Naive thymus-derived CD4-positive, alpha-beta T cell (primary cell): ENCODE measurements at places on chromosomes 1 and 21. TPM values are rescaled to one million over a fixed set of nuclear protein-coding genes. Genes with fewer than 3 reads are reported as not detected.

DNA sequence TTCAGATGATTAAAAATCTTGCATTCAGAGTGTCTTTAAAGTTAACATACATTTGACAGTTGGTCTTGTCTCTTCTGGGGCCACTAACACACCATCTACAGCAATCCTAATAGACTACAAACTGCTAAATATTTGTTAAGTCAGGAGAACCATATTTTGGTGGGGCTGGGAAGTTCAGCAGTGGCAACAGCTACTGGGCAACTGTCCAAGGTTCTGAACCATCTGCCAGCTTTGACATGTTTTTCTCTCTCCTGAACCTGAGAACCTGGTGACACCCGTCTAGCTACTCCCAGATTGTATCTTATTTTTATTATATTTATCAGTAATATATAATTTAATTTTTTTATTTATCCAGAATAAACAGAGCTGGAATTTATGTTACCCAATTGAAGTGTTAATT, 199.0 kb upstream of the DPYD start:
- no peaks in the 10 kb centered on the region for H3K36me3 ChIP-seq
- H3K27me3 ChIP-seq: no peaks in the 10 kb centered on the region
- DNase-seq: no peak
- H3K4me1 ChIP-seq: no peaks in the 10 kb centered on the region
- no peak overlapping the region for H3K27ac ChIP-seq

- H3K27me3 ChIP-seq: no peaks in the 10 kb centered on the region
- DNase-seq: no peak
- no peaks in the 10 kb centered on the region for H3K36me3 ChIP-seq
- peaks cover 50% of the 10 kb centered on the region for H3K4me1 ChIP-seq
- H3K27ac ChIP-seq: peak overlapping the region; percentile 35
Observed at GRCh38 chr1:205805082-205805711, 7.8 kb downstream of the SLC41A1 start.

DNA sequence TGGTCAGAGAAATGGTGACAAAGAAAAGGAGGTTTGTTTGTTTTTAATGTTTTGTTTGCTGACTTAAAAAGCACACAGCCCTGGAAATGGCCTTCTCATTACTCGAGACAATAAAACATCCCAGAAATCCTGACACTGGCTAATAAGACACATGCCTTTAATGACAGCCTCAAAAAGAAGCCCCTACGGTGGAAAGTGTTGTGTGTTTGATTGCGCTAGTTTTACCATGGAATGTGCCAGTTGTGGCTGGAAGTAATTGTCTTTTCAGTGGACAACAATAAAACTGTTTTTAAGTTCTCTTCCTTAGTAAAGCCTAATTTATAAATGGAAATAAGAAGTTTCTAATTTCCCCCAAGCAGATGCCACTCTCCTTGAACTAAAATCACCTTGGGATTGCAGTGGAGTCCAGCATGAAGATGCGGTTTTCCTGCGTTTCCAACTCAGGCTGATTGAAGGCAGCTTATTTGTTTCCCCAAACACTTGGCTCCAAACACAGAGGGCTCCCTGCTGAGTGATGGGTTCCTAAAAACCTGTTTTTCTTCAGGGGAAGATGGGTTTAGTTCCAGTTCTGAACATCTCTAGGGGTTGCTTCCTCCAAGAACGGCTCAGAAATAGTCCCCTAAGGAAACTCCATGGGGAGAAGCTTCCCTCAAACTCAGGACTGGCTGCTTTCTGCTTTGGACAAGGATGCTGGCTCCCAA, 54.3 kb downstream of the CD247 start:
- no peak for DNase-seq
- H3K4me3 ChIP-seq: no peak overlapping the region
- H3K36me3 ChIP-seq: peaks cover 8% of the 10 kb centered on the region
- H3K27me3 ChIP-seq: no peaks in the 10 kb centered on the region
- peak overlapping the region; percentile 100 for H3K27ac ChIP-seq

- no peak overlapping the region for H3K4me3 ChIP-seq
- H3K4me1 ChIP-seq: no peaks in the 10 kb centered on the region
- no peak for DNase-seq
- H3K27ac ChIP-seq: no peak overlapping the region
- H3K36me3 ChIP-seq: no peaks in the 10 kb centered on the region
Observed at GRCh38 chr1:177209357-177209756, 38.6 kb downstream of the BRINP2 start.

DNA sequence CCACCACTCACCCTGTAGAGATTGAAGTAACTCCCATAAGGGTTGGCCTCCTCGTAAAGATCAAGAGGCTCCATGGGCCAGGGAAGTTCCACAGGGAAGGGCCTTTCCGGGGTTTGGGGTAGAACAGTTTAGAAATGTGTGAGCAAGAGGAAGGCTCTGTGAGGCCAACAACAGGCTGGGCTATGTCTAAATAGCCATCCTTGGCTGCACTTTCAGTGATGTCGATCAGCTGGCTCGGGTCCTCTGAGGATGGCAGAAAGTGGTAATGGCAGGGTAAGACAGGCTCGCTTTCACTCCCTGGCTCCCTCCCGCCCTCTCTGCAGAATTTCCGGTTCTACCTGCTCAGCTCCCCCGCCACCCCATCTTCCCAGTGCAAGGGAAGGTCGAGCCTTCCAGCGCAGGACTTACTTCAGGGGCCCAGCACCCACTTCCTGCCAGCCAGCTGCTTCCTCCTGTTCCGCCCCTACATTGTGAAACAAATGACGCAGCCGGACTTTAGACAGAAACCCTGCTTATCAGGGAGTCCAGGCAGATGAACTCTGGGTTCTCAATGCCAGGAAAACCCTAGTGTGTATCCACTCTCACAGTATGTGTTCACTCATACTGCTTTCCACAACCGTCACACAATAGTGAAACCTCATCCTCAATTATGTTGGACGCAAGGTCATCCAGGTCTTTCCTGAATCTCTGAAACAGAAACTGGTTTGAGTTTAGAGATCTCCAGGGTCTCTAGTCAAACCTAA, 7.3 kb downstream of the F11R start:
- peak; percentile 57 for DNase-seq
- no peaks in the 10 kb centered on the region for H3K27me3 ChIP-seq
- H3K36me3 ChIP-seq: no peaks in the 10 kb centered on the region
- H3K4me3 ChIP-seq: peak overlapping the region; percentile 57
- peak overlapping the region; percentile 73 for H3K27ac ChIP-seq

DNA sequence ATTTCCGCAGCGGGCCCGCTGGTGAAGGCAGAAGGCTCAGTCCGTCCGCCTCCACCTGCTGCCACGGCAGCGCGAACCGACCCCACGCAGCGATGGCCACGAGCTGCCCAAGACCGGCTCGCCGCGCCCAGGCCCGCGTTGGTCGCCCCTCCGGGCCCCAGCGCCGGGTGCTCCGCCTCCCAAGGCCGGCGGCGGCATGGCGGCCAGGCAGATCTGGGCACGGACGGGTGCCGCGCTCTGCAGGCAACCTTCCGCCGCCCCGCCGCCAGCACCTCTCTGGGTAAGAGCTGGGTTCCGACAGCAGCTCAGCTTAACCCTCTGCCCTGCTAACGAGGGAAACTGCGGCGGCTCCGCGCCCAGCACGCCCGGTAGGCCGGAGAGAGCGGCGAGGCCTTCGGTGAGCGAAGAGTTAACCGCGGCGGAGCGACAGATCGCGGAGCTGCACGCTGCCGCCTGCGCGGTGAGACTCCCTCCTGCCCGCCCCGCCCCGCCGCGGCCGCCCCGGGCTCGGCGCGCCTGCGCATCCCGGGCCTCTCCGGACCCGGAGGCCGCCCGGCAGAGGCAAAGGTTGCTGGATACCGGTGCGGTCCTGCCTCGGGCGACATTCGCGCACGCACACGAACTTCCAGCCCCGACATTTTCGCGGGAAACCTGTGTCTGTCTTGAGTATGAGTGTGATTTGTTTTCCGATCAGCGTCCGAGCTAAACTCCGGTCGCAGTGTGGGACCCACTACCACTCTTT, at the start of gene C1orf53:
TSS of gene C1orf53 (plus strand) at position 177 of the 742 bp plus-strand sequence. CDS start at position 197, 20 bp downstream.
- no peaks in the 10 kb centered on the region for H3K36me3 ChIP-seq
- peak within 1 kb of the TSS; percentile 50 for H3K27ac ChIP-seq
- DNase-seq: peak; percentile 75
- no peaks in the 10 kb centered on the region for H3K27me3 ChIP-seq
- peaks cover 4% of the 10 kb centered on the region for H3K4me1 ChIP-seq

- DNase-seq: no peak
- peaks cover 4% of the 10 kb centered on the region for H3K27me3 ChIP-seq
- H3K4me1 ChIP-seq: peaks cover 19% of the 10 kb centered on the region
- no peak overlapping the region for H3K4me3 ChIP-seq
Observed at GRCh38 chr1:6448749-6449631, 17.0 kb downstream of the TNFRSF25 start.

GRCh38 chr21:23101111-23101510, 2102.9 kb downstream of the NCAM2 start:
- no peak overlapping the region for H3K4me3 ChIP-seq
- H3K27me3 ChIP-seq: no peaks in the 10 kb centered on the region
- H3K36me3 ChIP-seq: no peaks in the 10 kb centered on the region
- no peak for DNase-seq

DNA sequence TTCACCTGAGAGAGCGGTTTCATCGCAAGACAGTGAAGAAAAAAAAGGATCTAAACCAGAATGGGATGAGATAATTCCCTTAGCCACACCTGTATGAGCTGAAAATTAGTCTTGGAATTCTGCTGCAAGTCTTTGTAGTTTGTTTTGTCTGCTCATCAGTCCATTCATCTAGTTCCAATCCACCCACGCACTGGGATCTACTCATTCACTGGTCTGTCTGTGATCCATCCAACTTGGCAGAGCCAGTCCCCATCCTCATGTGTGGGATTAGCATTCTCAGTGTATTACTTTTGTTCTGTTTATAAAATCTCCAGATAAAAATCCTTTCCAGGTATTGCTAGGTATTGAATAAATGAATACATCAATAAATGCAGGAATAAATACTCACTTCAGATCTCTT, 266.5 kb upstream of the USP24 start:
- no peaks in the 10 kb centered on the region for H3K4me1 ChIP-seq
- no peak overlapping the region for H3K4me3 ChIP-seq
- no peaks in the 10 kb centered on the region for H3K27me3 ChIP-seq
- DNase-seq: no peak

GRCh38 chr21:42308914-42309752, 6.1 kb downstream of the TFF3 start:
- peaks cover 8% of the 10 kb centered on the region for H3K4me1 ChIP-seq
- H3K27ac ChIP-seq: no peak overlapping the region
- no peaks in the 10 kb centered on the region for H3K36me3 ChIP-seq

GRCh38 chr1:37177230-37177864, 143.0 kb upstream of the GRIK3 start:
- DNase-seq: no peak
- H3K4me1 ChIP-seq: no peaks in the 10 kb centered on the region
- H3K27ac ChIP-seq: no peak overlapping the region
- no peak overlapping the region for H3K4me3 ChIP-seq
- H3K36me3 ChIP-seq: no peaks in the 10 kb centered on the region
- H3K27me3 ChIP-seq: no peaks in the 10 kb centered on the region

DNA sequence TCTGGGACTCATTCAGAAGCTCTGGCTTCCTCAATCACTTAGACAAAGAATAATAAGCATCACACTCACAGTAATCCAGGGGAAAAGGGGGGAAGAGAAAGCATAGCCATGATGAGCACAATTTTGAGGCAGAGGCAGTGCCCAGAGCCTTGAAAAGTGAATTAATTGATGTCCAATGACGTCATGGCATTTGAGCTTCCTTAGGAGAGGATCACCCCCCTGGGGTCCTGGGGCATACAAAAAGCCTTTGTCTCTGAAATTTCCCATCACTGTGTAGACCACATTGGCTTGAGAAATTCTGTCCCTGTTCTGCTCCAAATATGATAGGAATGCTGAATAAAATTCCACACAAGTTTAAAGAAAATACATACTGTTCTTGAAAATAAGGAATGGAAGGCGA, 84.3 kb upstream of the COA6 start:
- H3K4me3 ChIP-seq: no peak overlapping the region
- no peak for DNase-seq
- no peaks in the 10 kb centered on the region for H3K4me1 ChIP-seq
- no peak overlapping the region for H3K27ac ChIP-seq
- no peaks in the 10 kb centered on the region for H3K27me3 ChIP-seq

GRCh38 chr1:182869241-182869666, 30.1 kb downstream of the DHX9 start:
- H3K36me3 ChIP-seq: peaks cover 85% of the 10 kb centered on the region
- H3K4me3 ChIP-seq: no peak overlapping the region
- DNase-seq: no peak
- H3K27ac ChIP-seq: no peak overlapping the region
- no peaks in the 10 kb centered on the region for H3K4me1 ChIP-seq
- H3K27me3 ChIP-seq: no peaks in the 10 kb centered on the region

DNA sequence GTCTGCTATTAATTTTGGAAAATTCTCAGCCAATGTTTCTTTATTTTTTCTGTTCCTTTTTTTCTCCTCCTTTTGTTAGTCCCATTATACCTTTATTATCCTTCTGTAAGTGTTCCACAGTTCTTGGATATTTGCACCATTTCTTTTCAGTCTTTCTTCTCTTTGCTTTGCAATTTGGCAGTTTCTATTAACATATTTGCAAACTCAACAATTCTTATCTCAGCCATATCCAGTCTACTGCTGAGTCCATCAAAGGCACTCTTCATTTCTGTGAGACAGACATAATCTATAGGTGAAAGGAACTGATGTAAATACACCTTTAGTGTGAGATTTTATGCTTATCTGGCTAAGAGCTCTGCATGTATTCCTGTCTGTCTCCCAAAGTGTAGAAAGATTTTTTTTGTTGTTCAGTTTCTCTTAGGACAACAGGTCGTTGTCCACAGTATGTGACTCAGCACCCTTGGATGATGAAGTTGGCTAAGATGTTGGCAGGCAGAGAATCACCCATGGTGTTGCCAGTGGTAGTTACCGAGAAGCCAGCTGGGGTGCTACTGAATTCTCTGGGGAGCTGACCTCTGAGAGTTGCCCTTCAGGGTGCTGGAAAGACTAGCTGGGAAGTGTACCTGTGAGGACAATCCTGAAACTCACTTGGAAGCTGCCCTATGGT, 38.4 kb downstream of the LEPR start:
- DNase-seq: no peak
- H3K27ac ChIP-seq: no peak overlapping the region
- H3K36me3 ChIP-seq: no peaks in the 10 kb centered on the region
- peaks cover 15% of the 10 kb centered on the region for H3K4me1 ChIP-seq
- H3K27me3 ChIP-seq: no peaks in the 10 kb centered on the region
- no peak overlapping the region for H3K4me3 ChIP-seq

- H3K27me3 ChIP-seq: no peaks in the 10 kb centered on the region
- H3K4me3 ChIP-seq: no peak overlapping the region
- no peak overlapping the region for H3K27ac ChIP-seq
Observed at GRCh38 chr1:205994346-205994745, 8.8 kb downstream of the RAB7B start.

The ST6GALNAC3 gene
- 0.17 TPM for polyA plus RNA-seq

The TMEM222 gene
- polyA plus RNA-seq: 66.1 TPM

The SMIM11 gene
- 6.9 TPM for polyA plus RNA-seq

The KCND3 gene
- polyA plus RNA-seq: not detected

The C1QB gene
- not detected for polyA plus RNA-seq

The BARHL2 gene
- not detected for polyA plus RNA-seq

The S100A14 gene
- not detected for polyA plus RNA-seq

The PFKFB2 gene
- 0.64 TPM for polyA plus RNA-seq
